Pancreas (tissue), 10 donors: ENCODE measurements at places on chromosomes 2 and 18. TPM values are rescaled to one million over a fixed set of nuclear protein-coding genes. Genes with fewer than 3 reads are reported as not detected.

APOB gene
- total RNA-seq, result 0.08 TPM

SKA1 gene
- 0.47 TPM for total RNA-seq

DSG1 gene
- not detected for total RNA-seq

GRCh38 chr18:48715711-48716361 is 177.0 kb downstream of the CTIF start:
- no peak overlapping the region for H3K27ac ChIP-seq
- no peaks in the 10 kb centered on the region for H3K27me3 ChIP-seq
- no peak overlapping the region for H3K4me3 ChIP-seq
- no peak for DNase-seq
- no peaks in the 10 kb centered on the region for H3K4me1 ChIP-seq

- H3K27me3 ChIP-seq, result no peaks in the 10 kb centered on the region
- H3K27ac ChIP-seq, result no peak overlapping the region
- no peaks in the 10 kb centered on the region for H3K36me3 ChIP-seq
- H3K4me1 ChIP-seq, result no peaks in the 10 kb centered on the region
These were observed 214.6 kb downstream of the TSN start for GRCh38 chr2:121969766-121970639.
